T follicular helper cell (primary cell): ENCODE measurements at places on chromosomes 3 and 15.
A peak's percentile ranks its signal among the peaks of the same experiment; 100 is the strongest.

DNA sequence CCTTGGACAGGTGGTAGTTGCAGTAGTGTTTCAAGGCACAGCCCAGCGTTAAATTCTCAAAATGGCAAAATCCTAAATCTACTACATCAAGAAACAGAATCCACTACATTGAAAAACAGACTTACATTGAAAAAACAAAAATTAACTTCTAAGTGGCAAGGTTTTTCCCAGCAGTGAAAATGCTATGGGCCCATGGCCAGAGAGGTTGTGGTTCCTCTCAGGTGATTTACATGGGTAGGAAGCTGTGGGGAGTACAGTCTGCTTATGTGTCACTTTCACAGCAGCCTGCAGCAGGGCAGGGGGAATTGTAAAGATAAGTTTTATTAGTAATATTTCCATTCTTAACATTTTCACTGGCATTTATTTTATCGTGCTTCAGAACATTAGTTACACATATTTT lies 24.9 kb downstream of the TTC14 start:
- no peak for DNase-seq

DNA sequence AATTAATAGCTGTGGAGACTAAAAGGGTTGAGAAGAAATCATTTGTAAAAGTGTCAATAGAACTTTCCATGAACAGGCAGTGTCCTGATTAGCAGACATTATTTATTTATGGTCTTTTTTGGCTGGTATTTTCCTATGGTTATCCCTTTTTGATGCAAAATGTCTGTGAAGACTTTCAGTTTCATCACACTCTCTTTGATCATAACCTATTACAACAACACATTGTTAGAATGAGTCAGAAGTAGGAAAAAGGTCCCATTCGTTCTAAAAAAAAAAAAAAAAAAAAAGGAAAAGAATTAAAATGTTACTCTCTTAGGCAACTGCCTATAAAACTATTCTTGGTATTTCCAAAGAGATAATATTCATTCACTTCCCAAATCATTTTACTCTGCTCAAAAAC lies 62.1 kb downstream of the SLC49A4 start:
- no peak for DNase-seq

- DNase-seq = no peak
These were observed 392.7 kb downstream of the LSAMP start for GRCh38 chr3:116052602-116053001.

GRCh38 chr3:28973609-28974008 lies 307.3 kb upstream of the RBMS3 start:
- no peak for DNase-seq

DNA sequence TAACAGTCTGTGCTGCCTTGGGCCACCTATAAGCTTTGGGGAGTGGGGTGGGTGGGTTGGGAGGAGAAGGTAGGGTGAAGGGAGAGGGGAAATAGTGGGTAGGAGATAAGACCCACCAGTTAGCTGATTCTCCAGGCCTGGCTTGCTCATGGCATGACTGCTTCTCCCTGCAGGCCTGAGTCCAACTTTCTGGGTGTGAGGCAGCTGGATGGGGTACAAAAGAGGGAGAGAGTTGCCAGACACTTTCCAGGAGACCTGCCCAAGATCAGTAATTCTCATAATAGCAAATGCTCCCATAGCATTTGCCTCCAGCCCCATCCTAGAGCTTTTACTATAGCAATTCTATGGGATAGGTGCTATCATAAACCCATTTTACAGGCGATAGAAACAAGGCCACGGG lies 7.7 kb downstream of the CGNL1 start:
- DNase-seq = no peak

- no peak for DNase-seq
These were observed 38.6 kb downstream of the CLEC3B start for GRCh38 chr3:45064512-45065372.

DNA sequence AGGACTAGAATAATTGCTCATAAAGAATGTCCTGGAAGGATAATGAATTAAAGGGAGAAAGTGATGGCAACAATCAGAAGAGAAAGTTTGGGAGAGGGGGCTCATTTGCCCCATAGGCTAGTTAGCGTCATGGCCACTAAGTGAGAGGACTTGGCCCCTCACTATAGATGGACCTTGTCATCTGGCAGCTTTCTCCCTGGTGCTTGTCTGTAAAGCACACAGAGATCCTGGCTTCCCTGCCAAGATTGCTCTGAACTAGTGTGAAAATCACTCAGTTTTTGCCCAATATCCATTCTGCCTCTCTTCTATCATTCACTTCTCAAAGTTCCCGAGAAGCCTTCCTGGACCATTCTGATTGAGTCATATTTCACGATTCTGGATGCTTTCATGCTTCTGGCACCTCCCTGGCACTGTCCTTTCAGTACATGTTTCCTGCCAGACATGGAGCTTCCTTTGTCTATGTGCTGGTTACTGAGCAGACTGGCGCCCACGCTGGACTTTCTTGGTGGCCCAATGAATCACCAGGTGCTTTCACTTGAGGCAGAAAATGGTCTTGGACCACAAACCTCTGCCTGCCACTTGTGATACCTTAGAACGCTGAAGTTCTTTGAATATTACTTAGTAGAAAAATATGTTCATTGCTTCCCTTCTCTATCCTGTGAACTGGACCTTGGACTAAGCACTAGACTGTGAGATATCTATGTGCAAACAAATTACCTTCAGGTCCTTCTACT lies 709.6 kb upstream of the CFAP20DC start:
- DNase-seq = no peak

GRCh38 chr15:85706779-85707518 lies 87.8 kb downstream of the KLHL25 start:
- DNase-seq = peak; percentile 48

DNA sequence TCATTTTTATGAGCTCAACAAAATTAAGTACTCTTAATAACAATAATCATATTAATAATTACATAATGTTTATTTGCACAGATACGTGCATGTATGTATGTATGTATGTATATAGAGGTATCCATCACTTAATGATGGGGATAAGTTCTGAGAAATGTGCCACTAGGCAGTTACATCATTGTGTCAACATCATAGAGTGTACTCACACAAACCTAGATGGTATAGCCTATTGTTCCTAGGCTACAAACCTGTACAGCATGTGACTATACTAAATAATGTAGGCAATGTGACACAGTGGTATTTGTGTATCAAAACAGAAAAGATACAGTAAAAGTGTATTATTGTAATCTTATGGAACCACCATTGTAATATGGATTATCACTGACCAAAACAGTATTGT lies 874.7 kb upstream of the GBE1 start:
- no peak for DNase-seq

DNA sequence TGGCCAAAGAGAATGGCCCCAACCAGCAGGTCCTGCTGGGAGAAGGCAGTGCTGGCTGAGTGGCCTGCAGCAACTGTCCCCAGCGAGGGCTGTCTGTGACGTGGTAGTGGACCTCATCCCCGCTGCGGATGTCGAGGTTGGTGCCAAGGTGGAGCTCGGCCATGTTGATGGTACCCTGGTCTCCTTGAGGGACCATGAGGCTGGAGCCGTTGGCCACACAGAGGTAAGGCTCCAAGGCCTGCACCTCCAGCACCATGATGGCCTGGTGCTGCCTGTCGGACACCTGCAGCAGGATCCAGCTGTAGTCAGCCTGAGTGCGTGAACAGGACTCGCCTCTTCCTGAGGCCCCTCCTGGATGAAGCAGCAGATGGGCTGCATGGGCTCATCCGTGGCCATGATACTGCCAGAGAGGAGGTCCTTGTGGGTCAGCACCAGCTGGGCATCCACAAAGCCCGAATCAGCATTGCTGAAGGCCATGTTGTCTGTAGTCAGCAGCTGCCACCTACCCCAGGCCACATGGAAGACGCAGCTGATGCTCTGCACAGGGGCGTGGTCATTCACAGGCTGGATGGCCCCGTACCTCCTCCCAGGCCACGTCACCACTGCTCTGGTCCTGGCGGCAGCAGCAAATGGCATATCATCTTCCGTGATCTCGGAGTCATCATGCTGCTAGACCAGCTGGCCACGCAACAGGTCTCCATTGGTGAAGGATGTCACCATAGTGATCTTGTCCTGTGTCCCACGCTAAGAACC lies 167.5 kb downstream of the GOLGA6L4 start:
- DNase-seq = no peak

GRCh38 chr15:63449731-63450130 lies 54.7 kb upstream of the USP3 start:
- no peak for DNase-seq

DNA sequence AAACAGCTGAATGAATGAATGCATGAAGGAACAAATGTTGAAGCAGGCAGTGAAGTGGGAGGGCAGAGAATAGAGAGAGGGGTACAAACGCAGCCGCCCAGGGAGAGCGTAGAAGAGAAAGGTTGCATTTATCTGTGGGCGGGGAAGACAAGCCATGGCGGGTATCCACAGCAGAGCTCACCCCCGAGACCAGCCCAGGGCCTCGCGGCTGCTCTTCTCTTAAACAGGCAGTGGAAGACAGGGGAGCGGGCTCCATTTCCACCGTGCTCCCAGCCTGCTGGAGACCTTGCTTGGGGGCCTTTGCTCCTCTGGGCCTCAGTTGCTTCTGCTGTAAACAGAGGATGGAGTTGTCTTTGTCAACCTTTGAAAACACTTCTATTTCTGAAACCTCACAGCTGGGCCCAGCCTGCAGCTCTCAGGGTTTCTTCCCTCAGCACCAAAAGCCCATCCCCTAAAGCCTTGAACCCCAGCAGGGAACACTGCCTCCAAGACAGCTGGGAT lies 259.5 kb downstream of the UACA start:
- DNase-seq = no peak

GRCh38 chr15:76199106-76200082 lies 111.9 kb downstream of the ETFA start:
- DNase-seq = no peak

- DNase-seq = no peak
These were observed 57.9 kb downstream of the STAG1 start for GRCh38 chr3:136694321-136694720.

DNA sequence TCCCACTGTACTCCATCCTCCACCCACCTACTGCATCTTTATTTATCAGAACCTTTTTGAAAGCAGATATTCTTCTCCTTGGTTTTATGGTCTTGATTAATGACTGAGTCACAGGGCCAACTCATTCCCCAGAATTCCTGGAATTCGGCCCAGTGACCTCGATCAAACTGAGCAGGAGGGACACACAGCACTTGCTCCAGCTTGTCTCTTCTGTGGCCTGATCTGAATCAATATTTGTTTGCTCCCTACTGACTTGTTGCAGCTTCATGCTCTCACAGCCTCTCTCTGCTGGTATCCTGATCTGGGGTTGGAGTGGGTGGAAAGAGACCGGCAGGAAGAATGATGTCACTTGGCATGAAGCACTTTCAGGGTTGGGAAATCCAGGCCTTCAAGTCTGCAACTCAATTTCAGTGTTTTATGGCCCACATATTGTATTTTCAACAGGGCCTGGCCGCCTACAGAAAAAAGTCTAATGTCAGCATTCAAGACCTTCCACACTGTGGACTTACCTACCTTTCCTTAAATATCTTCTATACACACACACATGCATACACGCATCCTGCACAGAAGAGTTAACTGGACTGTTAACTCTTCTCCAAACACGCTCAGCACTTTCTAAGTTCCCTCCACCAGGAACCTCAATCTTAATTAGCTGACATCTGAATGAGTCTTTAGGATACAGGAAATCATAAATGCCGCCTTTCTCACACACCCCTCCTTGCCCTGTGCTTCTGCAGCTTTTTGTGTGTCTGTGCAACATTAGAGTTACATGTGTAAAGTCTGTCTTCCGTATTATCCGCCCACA lies 4.6 kb downstream of the ANXA2 start:
- DNase-seq = no peak

- no peak for DNase-seq
These were observed 381.1 kb upstream of the ARHGEF26 start for GRCh38 chr3:153740109-153740508.

GRCh38 chr3:106740116-106740515 lies 637.1 kb upstream of the CCDC54 start:
- DNase-seq = no peak

DNA sequence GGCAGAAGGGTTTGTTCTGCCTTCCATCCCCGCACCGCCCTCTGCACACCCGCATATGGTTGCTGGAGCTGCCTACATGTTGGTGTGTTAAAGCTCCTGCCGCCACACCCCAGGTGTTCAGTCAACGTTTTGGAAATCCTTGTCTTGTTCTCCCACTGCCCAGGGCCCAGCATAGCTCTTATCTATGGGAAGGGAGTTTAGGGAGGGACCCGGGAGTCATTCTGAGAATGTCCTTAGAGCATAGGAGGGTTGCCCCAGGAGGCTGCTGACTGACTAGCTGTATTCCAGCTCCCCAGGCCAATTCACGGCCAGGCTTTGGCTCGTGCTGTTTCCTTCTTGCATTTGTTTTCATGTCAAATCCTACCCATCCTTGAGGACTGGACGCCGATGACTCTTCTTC lies 46.8 kb downstream of the MAGEF1 start:
- DNase-seq = no peak

DNA sequence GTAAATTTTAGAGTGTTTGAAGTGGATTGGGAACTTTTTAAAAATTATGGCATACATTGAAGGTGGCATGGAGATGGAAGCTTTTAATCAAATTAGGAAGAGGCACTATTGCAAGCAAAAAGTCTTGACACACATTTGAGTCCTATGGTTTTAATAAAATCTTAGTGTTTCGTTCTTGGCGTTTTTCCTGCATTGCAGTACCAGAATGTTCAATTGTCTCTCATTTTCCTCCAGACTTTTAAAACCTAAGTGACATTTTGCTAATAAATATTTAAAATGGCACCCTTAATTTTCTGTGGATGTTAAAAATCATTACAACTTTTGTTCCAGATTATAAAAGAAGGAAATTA lies 2.2 kb downstream of the TGFBR2 start:
- no peak for DNase-seq

- DNase-seq = no peak
These were observed 12.5 kb downstream of the FLNB start for GRCh38 chr3:58020783-58021071.

DNA sequence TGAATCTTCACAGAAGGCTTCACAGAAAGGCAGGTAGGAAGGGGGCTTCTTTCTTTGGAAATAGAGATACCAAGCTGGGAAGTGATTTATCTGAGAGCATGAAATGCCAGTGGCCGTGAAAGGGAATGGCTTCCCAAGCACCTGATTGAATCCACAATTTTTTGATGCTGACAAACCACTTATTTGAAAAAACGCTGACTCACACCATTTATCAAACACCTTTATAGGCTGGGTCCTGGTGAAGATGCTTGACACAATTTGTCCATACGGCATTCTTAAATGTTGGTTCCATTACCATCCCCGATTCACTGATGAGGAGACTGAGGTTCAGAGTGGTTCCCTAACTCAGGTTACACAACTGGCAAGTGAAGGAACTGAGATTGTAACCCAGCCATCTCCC lies 64.1 kb upstream of the POMGNT2 start:
- DNase-seq = no peak

GRCh38 chr3:105527949-105528348 lies 161.2 kb downstream of the ALCAM start:
- DNase-seq = no peak

- DNase-seq = no peak
These were observed 12.2 kb upstream of the RFC4 start for GRCh38 chr3:186818516-186818915.

GRCh38 chr3:123365450-123366143 lies 83.3 kb downstream of the ADCY5 start:
- no peak for DNase-seq
